Tibial nerve (tissue), 4 donors: ENCODE measurements at places on chromosomes 1 and 21.

GRCh38 chr1:205760606-205761005, 10.6 kb upstream of the NUCKS1 start:
- DNase-seq = no peak

- no peak for DNase-seq
Observed at GRCh38 chr21:23131177-23131576, 2133.0 kb downstream of the NCAM2 start.

DNA sequence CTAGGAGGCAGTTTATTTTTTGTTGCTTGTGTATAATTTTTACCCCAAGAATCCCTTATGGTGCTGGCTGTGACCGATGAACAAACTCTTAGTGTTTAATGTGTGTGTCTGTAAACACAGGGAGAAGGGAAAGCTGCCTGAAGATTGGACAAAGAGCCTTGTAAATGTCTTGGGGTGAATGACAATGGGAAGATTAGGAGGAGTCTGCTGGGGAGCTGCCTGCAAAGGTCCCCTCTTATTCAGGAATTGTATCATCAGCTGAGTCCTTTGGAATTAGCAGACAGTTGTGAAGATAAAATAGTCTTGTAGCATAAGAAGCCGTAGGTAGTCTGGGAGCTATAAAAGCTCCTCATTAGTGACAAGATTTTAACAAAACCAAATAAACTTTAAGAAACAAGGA, 88.4 kb downstream of the RUNX1 start:
- no peak for DNase-seq

GRCh38 chr1:11948822-11949458, 14.4 kb downstream of the PLOD1 start:
- no peak for DNase-seq

- no peak for DNase-seq
Observed at GRCh38 chr1:174894117-174894762, 105.5 kb upstream of the CACYBP start.

DNA sequence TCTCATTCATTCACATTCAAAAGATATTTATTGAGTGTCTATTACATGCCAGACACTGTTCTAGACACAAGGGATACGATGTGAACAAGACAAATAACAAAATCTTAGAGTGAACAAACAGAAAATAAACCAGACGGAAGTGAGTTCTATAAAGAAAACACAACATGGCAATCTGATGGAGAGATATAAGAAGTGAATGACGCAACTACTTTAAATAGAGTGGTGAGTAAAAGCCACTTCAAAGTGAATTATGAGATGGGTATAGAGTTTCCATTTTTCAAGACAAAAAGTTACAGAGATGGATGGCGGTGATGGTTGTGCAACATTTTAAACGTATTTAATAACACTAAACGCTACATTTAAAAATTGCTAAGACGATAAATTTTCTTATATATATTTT, 75.4 kb downstream of the CEP170 start:
- DNase-seq = no peak

GRCh38 chr1:38190983-38191382, 144.4 kb upstream of the POU3F1 start:
- DNase-seq = no peak

GRCh38 chr1:56961426-56961825, 4.4 kb downstream of the C8B start:
- no peak for DNase-seq

GRCh38 chr1:185894791-185895190, 160.6 kb downstream of the HMCN1 start:
- DNase-seq = no peak

GRCh38 chr1:94926915-94927404, at the start of gene CNN3:
Gene CNN3, minus strand, starts transcription at chr1:94927110. Its CDS starts 216 bp downstream, at chr1:94926894.
- peak; percentile 84 for DNase-seq

GRCh38 chr21:38293765-38294164, 37.0 kb downstream of the KCNJ15 start:
- no peak for DNase-seq

DNA sequence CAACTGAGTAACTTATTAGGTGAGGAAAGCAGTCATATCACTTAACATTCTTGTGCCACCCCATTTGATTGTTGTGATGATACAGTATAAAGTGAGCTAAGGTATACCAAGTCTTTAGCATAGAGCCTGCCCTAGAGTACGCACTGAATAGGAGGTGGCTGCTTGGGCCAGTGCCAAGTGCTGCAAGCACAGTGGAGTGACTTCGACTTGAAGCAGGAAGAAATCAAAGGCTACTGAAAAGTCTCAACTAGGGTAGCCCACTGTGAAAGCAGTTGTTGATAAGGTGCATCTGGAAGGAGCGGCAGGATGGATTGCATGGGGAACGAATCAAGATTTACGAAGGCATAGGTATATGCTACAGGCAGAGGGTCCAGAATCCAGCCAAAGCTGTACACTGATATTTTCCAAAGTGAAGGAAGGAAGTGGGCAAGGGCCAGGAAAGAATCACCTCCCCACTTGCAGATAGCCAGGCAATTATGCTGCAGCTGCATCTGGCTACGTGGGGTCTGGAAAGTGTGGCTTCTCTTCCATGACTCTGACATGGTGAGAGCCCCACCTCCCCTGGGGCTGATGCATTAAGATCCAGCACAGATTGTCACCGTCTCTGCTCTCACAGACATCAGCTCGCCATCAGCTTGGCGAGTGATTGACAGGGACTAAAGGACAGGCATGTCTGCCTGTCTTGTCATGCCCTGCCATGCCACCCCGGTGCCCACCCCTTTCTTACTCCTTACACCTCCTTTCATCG, 287.0 kb upstream of the PLXNA2 start:
- no peak for DNase-seq

DNA sequence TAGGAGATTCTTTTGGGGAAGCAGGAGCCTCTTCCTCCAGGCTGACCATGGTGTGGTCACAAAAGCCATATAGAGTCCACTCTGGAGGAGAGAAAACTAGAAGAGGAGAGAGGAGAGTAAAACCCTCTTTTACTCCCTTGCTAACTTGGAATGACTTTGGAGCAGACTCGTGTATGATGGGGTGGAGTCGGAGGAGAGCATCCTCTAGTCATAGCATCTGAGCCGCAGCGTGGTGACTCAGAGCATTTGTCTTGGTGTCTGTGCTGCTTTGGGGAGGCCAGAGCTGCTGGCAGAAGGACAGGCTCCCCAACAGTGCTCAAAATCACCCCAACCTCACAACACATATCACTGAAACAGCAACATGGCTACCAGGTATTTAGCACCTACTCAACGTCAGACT, 11.1 kb downstream of the HTR6 start:
- DNase-seq = no peak

GRCh38 chr1:116777831-116778830, 23.9 kb downstream of the CD2 start:
- no peak for DNase-seq

GRCh38 chr21:35810431-35810970, 249.8 kb downstream of the SETD4 start:
- DNase-seq = no peak

DNA sequence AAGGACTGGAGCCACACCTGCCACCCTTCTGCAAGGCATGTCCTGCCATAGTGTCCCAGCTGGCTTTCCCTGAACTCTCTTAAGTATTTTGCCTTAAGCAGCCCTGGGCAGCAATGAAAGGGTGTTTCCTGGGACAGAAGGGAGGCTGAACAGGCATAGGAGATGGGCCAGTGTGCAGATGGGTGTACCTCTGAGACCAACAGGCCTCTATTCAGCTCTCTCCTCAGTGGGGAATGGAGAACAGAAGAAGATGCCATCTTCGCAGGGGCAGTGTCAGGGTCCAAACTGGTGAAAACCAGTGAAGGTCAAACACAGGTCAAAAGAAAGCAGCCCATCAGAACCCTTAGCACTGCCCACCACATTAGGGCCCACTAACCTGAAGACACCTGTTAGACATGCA, 53.2 kb downstream of the FAM78B start:
- DNase-seq = no peak

- DNase-seq = no peak
Observed at GRCh38 chr1:39996396-39997004, 41.6 kb downstream of the MFSD2A start.

DNA sequence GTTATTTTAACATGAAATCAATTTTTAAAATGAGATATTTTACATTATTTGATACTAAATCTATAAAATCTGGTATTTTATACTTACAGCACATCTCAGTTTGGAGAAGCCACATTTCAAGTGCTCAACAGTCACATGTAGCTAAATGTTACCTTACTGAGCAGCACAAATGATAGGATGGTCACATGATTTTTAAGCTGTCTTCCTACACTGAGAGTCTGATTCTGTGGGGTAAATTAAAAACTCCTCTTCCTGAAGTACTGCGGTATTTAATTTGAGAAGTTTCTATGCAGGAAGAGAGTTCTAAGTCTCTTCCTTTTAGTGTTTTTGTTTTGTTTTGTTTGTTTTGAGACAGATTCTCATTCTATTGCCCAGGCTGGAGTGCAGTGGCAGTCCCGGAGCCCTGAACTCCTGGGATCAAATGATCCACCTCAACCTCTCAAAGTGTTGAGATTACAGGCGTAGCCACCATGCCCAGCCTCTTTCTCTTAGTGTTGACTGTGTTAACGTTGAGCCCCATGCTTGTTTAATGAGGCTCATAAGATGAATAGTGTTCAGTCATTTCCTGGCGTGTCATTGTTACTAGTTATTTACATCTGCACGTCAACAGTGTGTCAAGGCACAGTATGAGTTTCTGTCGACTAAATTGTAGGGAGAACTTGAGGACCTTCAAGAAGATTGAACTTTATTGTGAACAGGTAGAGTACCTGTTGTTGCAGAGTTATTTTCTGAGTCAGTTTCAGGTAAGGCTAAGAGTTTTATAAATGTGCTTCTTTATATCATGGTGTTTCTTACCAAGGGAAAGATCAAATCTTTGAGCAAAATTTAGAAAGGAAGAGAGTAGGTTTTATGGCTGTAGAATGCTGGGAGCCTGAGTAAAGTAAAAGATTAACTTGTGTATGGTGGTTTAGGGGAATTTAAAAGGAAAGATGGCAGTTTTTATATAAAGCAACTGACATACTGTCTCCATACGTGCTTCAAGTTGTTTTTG, 3.3 kb downstream of the CNST start:
- DNase-seq = no peak

GRCh38 chr21:14040386-14040785, 170.4 kb downstream of the LIPI start:
- no peak for DNase-seq

- DNase-seq = no peak
Observed at GRCh38 chr1:117118137-117118536, 3.4 kb downstream of the TRIM45 start.

DNA sequence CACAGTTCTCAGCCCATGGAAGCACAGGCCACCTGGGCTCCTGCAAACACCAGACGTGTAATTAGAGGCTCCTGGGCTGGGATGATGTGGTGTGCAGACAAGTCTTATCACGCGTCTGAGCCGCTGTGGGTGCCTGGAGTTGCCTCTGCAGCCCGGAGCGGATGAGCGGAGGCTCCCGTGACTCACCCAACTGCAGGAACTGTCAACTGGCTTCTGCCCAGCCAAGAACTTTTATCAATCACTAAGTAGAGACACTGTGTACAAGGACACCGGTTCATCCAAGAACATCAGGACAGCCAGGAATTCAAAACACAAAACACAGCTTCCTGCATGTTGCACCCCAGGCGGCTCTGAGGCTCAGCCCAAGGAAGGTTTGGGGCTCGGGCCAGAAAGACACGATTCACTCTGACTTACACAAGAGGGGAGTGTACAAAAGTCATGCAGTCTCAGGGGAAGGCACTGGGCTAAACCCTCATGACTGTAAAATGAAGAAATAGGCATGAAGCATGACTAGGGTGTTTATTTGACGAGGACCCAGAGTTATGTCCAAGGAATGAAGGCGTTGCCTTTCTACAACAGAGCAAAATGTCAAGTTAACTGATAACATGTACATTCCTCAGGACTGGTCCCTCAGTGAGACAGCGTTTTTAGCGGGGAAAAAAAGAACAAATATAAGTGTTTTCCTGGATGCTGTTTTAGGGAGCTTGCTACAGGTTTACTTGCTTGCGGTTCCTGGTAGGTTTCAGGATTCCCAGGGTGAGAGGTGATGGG, 21.1 kb downstream of the ERRFI1 start:
- peak; percentile 94 for DNase-seq

GRCh38 chr1:32228771-32229170, 6.6 kb downstream of the EIF3I start:
- no peak for DNase-seq

GRCh38 chr1:7485086-7485780, 285.9 kb upstream of the VAMP3 start:
- no peak for DNase-seq

GRCh38 chr1:193626695-193627094, 440.3 kb upstream of the B3GALT2 start:
- no peak for DNase-seq

- no peak for DNase-seq
Observed at GRCh38 chr21:42374864-42375499, 8.6 kb upstream of the TFF1 start.

DNA sequence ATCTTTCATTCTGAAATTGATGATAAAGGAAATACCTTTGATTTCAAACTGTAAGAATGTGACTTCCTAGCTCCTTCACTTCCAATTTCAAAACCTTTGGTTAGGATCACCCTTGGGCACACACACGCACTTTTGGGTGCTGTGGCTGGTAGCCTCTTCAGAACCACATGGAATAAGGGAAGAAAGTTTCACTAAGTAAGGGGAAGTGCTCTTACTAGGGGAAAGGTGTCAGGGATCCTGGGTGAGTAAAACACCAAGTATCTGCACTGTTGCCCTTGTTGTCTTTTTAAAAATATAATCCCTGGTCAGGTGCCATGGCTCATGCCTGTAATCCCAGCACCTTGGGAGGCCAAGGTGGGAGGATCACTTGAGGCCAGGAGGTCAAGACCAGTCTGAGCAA, 132.4 kb downstream of the SDCCAG8 start:
- DNase-seq = no peak

DNA sequence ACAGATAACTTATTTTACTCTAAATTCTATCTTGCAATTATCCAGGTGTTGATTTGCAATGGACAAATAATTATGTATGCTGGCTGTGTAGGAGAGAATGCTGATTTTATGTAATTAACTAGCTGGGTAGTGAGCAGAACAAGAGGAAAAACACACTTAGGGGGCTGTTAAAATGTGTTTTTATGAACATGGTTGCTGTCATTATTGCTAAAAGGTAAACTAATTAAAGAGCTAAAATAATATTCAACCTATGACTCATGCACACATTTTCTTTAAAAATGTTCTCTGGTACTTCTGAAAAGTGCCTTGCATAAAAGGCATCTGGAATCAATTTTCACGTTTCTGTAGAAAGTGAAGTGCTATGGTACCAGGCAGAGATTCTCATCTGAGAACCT, 192.8 kb upstream of the C8B start:
- DNase-seq = no peak
